ENCODE measurements at places on chromosomes 3 and 15.

DNA sequence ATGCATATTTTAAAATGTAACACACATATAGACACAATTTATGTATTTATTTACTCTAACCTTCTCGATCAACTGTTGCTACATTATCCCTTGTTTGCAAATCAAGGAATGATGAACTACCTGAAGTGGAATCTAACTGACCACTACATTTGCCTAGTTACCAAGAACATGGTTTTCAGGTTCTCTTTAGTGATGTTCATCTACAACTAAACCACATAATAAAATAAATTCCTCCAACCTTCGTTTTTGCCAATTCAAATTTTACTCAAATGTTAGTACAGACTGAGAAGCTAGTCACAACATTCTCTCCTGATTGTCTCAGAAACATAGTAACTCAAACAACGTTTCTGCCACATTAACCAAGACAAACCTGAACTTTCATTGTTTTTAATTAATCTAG, 521.9 kb downstream of the FOXP1 start:
- no peak for DNase-seq

GRCh38 chr3:100044369-100044768, 69.9 kb downstream of the FILIP1L start:
- DNase-seq: no peak

- DNase-seq: no peak
These were observed 106.1 kb downstream of the WDR76 start for GRCh38 chr15:43932907-43933306.

GRCh38 chr3:45387171-45387570, 1.2 kb upstream of the LARS2 start:
- no peak for DNase-seq

GRCh38 chr3:185702262-185703225, 116.4 kb downstream of the SENP2 start:
- no peak for DNase-seq

DNA sequence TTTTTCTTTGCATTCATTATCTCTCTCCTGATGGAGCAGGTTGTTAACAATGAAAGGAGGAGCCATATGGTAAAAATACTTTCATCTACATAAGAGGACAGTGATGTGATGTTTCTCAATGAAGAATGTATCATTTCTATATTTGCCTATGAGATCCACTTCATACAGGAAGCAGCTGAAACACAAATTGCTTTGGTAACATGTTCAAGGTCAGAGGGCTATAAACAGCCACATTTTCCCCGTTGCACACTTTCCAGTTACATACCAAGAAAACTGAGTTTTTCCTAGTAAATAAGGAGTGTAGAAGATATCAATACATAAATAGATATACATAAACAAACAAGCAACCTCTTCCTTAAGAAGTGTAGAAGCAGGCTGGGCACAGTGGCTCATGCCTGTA, 32.6 kb upstream of the GYG1 start:
- no peak for DNase-seq

DNA sequence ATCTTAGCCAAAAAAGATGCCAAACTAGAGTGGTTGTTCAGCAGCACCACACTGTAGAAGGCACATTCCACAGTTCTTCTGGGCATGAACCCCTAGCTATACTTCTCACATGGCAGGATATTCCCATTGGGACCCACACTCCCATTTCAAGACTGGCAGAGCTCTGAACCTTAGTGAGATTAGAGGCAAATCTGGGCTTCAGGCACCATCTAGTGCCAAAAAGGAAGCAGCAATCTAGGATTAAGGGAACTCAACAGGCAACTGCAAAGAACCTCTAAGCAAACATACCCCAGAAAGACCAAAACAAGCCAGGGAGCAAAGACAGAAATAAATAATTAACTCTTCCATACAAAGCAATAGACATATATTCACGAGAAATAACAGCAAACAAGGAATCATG, 66.2 kb downstream of the TAFA4 start:
- DNase-seq: no peak

DNA sequence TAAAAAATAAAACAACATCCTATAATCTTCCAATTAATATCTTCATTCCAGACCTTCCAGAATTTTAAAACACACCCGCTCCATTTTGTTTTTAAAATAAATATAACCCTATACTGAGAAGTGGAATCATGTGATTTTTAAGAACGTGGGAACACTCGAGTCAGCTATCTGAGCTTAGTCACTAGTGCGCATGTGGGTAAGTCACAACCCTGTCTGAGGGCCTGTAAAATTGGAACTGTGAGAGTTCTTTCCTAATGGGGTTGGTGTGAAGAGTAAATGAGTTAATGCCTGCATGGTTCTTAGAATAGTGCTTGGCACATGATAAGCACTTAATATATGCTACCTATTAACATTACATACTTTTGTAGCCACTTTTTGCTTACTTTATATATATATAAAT, 19.9 kb upstream of the POLR2M start:
- no peak for DNase-seq

DNA sequence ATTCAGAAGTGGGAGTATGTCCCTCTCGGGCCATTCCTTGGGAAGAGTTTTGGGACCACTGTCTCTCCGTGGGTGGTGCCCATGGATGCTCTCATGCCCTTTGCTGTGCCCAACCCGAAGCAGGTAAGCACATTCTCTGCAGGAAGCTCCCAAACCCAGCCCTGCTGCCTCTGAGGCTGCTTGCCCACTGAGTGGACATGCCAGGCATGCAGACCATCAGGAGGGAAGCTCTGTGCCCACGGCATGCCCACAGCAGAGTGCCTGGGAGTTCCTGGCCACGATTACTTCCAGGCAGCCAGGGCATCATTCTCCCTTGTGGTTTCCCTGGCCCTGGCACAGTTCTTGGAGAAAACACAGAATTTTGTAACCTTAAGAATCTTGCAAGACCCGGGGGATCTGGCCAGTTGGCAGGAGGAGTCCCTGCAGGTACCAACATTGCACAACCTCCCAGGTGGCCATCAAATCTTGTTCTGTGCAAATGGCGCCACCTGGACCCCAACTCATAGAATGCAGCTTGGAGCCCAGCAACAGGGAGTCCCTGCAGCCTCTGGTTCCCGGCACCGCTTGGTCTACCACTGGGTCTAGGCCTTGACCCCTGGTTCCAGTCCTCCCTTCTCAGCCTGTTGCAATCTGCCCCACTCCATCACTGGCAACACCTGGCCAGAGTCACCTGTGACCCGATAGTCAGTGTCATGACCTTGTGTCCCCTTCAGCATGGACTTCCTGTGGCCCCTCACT, 20.4 kb downstream of the FAH start:
- no peak for DNase-seq

- DNase-seq: no peak
These were observed 124.0 kb downstream of the CNTN6 start for GRCh38 chr3:1216856-1217255.

GRCh38 chr3:71088019-71088708, 495.4 kb downstream of the FOXP1 start:
- DNase-seq: no peak

DNA sequence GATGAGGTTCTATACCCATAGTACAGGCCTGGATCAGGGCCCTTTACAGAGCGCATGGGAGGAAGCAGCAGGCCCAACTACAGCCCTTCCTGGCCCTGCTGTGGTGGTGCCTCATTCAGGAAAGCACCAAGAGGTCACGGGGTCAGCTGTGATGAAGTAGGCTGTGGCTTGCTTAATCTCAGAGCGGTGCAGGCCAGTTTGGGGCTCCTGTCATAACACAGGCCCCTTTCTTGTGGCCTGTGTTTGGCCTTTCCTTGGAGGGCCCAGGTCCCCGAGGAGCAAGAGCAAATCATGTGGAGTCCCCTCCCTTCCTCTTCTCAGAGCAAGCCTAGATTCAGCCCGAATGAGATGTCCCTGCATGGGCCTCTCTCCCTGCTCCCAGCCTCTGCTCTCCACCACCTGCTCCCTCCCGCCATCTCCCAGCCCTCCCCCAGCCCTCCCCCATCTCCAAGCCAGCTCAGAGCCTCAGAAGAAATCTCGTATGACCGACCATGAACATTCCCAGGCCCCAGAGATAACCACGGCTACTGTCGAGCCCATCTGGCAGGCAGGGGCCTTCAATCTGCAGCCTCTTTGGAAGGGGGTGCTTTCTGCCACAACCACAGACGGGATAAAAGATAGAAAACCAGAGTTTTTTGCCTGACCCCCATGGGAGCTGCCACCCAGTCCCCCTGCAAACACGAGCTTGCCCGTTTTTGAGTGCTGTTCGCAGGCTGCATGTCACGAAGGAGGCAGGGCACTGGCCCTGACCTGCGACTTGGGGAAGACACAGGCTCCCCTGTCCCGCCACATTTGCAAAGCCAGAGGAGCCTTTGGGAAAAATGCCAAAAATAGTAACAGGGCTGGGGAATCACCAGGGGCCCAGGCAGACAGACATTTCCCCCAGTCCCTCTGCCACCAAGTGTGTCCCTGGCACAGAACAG, 32.3 kb upstream of the DUSP7 start:
- DNase-seq: no peak

- DNase-seq: no peak
These were observed 29.7 kb upstream of the OR4F6 start for GRCh38 chr15:101773496-101774100.

DNA sequence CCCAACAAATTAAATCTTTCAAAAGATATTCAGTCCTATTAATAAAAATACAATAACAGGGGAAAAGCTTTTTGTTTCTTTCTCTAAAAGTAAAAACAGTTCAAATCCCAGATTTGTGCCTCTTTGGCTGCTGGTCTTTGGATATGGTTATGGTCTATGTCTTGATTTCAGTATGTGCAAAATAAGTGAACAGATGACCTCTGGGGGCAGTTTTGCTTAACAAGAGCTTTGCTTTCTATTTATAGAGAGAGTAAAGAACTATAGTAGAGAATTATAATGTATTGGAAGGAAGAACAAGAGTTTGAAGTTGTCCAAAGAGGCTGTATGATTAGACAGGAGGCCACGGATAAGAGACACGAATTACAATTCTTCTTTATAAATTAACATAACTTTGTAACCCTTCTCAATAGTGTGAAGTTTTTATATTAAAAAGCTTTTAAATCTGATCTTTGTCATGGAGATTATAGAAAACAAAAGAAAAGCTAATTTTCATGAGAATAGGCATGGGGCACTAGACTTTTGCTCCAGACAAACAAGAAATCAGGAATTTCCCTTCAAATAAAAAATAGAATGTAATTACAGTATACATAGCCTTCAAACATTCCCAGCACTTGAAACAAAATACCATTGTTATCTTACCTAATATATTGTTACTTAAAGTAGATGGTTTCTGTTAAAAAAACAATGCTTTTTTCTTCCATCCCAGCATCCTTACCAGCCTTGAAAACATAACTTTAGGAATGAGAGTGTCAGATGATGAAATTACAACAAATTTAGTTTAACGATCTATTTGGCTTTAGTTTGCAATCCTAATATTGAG, 432.7 kb upstream of the ARHGEF26 start:
- DNase-seq: no peak

- DNase-seq: peak; percentile 49
These were observed 14.4 kb downstream of the ATP13A3 start for GRCh38 chr3:194472290-194472920.

GRCh38 chr3:150077581-150078247, 107.0 kb upstream of the PFN2 start:
- DNase-seq: no peak

GRCh38 chr3:135444058-135444457, 521.5 kb upstream of the PPP2R3A start:
- no peak for DNase-seq

DNA sequence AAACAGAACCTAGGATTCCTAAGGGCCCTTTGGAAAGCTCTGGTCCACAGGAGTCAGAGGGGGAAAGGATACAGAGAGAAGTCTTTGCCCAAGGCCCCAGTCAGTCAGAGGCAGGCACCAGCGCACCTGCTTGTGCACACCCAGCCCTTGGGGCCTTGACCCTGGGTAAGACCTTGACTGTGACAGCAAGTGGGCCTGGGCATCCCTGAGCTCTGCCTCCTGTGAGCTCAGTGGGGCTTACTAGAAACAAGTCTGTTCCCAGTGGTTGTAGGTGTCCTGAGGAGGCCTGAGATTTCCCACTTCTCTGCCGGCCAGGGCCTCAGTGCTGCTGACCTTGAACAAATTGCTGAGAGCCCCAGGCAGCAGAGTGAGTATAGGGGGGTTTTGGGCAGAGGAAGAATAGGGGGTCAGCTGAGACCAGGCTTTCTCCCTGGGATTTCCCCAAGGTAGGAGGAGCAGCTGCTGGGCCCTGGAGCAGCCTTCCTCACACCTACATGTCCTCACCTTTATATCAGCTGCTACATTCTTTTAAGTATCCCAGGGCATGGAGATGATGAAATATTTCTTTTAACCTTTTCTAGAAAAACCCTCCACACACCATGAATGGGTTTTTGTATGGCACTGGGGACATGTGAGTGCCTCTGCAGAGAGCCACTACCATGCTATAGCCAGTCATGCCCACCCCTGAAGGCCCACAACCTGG, 9.7 kb upstream of the DAG1 start:
- DNase-seq: no peak

DNA sequence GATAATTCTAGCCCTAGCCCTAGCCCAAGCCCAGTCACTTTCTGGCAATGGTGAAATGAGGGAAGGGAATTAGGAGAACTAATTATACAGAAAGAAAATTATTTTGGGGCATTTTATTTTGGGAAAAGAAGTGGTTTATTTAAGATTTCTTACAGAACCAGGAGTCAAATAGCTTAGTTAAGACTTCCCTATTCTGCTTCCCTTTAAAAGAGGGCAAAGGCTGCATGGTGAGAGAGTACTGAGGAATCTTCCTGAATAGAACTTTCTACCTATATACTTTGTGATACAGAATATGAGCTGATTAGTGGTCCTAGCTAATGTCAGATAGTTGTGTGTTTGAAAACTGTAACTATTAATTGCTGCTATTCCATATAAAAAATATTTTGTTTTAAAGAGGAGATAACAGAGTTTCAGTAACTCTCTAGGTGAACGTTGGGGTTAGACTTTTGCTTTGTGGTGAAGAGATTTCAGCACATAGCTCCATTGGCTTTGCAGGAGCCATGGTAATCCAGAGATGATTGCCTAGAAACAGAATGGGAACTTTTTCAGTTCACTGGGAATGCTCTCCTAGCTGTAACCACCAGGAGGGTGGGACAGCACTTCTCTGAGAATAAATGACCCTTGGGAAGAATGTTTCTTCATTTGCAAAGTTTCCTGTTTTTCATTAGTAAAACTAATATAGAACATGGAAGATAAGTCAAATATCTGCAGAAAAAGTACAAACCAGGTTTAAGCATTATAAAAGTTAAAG, 5.3 kb upstream of the GCSAM start:
- no peak for DNase-seq

DNA sequence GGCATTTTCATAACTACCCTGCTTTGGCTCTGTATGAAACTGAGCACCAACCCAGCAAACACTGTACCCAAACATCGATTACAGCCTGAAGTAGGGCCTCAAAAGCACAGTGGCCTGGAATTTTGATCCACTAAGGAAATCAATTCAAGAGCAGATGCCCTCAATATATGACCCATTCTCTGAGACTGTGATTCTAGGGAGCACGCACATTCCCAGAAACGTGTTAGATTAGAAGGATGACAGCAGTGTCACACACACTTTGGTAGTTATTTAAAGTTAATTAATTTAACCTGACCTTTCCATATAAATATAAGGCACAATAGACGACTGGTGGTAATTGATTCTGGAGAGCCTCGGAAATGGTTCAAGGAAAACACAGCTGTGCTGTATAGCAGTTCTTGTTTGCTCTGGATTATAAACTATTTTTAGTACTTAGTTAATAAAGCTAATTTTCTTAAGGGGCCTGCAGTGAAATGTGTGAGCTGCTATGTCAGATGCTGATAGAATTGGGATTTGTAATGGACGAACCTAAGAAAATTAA, 126.3 kb upstream of the ZNF385D start:
- no peak for DNase-seq

- DNase-seq: no peak
These were observed 111.2 kb downstream of the EOMES start for GRCh38 chr3:27610800-27611525.

- DNase-seq: no peak
These were observed 123.4 kb downstream of the ATP10A start for GRCh38 chr15:25739687-25740121.

GRCh38 chr3:130661140-130661891, 85.3 kb downstream of the PIK3R4 start:
- no peak for DNase-seq

Data from amniotic stem cell (primary cell).